IMR-90 (cell line): ENCODE measurements at places on chromosomes 16 and 17. TPM values are rescaled to one million over a fixed set of nuclear protein-coding genes. Genes with fewer than 3 reads are reported as not detected.

Gene USP6
- 0.01 and 0.02 TPM in 2 replicates for polyA plus RNA-seq

Gene KRTAP2-2
- 0.17 TPM in 1 of 2 replicates, not detected in the other for polyA plus RNA-seq

Gene FOXN1
- not detected in 2 replicates for polyA plus RNA-seq

- no peaks in the 10 kb centered on the region for H3K27me3 ChIP-seq
- H3K4me3 ChIP-seq: no peak overlapping the region
- peak; percentile 51 for DNase-seq
- H3K27ac ChIP-seq: no peak overlapping the region
- H3K36me3 ChIP-seq: no peaks in the 10 kb centered on the region
These were observed 25.3 kb upstream of the KSR1 start for GRCh38 chr17:27430882-27431491.

GRCh38 chr17:45226576-45226975, 4.9 kb downstream of the FMNL1 start:
- no peak overlapping the region for H3K4me3 ChIP-seq
- DNase-seq: no peak
- H3K27me3 ChIP-seq: peaks cover 5% of the 10 kb centered on the region
- H3K4me1 ChIP-seq: peaks cover 47% of the 10 kb centered on the region
- H3K27ac ChIP-seq: no peak overlapping the region
- H3K36me3 ChIP-seq: no peaks in the 10 kb centered on the region

DNA sequence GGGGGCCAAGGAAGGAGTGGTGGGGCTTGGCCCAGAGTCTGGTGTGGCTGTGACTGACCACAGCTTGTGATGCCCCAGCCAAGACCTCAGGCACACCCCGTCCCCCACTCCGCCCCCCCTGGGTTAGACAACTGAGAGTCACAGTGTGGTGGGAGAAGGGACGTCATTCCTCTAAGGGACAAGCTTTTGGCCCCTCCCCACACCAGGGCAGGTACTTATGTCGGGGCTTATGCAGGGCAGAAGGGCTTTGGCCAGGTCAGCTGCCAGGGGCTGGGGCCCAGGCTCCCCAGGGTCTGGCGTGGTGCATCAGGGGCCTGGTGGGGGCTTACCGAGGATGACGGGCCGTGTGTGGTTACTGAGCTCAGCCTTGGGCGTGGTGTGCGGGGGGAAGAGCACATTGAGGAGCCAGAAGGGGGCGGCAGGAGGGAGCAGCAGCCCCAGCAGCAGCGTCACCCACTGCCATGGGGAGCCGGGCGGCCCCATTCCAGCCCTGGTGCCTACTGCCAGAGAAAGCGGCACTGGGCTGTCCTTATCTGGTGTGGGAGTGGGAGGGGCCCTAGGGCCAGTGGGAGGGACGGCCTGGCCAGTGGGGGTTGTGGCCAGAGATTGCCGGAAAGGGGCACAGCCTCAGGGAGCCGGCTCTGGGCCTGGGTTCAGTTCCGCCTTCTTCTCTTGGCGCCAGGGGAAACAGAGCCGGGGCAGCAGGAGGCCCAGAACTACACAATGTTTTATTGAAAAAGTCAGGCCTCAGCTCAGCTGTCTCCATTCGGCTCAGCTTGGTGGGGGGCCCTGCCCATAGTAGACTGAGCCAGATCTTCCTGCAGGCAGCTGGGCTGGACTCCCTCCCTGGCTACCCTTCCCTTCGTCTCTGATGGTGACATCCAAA, at the start of gene LCAT:
LCAT (minus strand) TSS at position 502 of the 886 bp plus-strand sequence; CDS start at position 483, 19 bp downstream.
- DNase-seq: no peak
- no peak within 1 kb of the TSS for H3K4me3 ChIP-seq
- no peak within 1 kb of the TSS for H3K27ac ChIP-seq
- no peaks in the 10 kb centered on the region for H3K4me1 ChIP-seq
- H3K27me3 ChIP-seq: no peaks in the 10 kb centered on the region
- peaks cover 91% of the 10 kb centered on the region for H3K36me3 ChIP-seq

- DNase-seq: no peak
- no peaks in the 10 kb centered on the region for H3K36me3 ChIP-seq
- no peaks in the 10 kb centered on the region for H3K27me3 ChIP-seq
- H3K4me3 ChIP-seq: no peak overlapping the region
- no peak overlapping the region for H3K27ac ChIP-seq
These were observed 192.2 kb upstream of the WSCD1 start for GRCh38 chr17:5877948-5878347.
